Foreskin keratinocyte (primary cell): ENCODE measurements at places on chromosomes 11 and 22. TPM values are rescaled to one million over a fixed set of nuclear protein-coding genes. Genes with fewer than 3 reads are reported as not detected.

DNA sequence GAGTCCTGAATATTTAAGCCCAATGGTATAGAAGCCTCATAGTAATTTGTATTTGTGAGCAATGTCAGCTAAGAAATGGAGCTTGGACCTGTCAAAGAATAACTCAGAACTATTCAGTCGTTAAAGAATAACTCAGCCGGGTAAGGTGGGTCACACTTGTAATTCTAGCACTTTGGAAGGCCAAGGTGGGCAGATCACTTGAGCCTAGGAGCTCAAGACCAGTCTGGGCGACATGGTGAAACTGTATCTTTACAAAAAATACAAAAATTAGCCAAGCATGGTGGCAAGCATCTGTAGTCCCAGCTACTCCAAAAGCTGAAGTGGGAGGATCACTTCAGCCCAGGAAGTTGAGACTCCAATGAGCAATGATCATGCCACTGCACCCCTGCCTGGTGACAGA lies 1526.5 kb downstream of the LRRC4C start:
- no peak for DNase-seq

DNA sequence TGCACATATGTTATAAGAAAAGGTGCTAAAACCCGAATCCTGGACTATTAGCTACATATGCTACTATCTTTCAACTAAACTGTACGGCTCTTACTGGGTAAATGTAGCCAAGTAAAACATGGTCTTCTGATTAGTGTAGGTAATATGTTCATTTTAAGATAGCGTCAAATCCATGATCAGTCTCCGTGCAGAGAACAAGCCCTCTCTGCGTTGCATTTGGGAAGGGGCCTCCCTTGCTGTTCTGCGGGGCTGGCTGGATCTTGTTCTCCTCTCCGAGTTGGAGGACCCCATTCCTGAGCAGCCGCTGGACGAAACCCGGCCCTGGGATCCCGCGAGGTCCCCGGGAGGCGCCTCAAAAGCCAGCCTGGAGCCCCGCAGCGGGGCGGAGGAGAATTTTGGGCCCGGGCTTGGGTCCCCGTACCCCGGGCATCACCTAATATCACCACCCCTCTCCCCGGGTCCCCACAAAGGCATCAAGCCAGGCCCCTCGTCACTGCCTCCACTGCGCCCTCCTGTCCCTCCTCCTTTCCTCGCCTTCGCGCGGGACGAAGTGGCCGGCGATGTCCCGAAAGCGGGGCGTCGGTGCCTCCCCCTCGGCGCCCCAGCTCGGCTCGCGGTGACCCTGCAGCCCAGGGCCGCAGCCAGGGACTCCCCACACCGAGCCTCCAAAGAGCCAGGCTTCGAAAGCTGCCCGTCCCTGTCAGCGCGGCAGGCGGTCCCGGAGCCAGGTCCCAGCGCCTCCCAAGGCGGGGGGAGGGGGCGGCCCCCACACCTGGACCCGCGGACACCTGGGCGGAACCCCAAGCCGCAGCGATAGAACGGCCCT lies 54.5 kb upstream of the FBXO3 start:
- DNase-seq = no peak

GRCh38 chr22:22866381-22867111 lies 21.1 kb upstream of the IGLL5 start:
- DNase-seq = no peak

GRCh38 chr11:65880027-65880426 lies 390 bp downstream of the CTSW start:
- no peak for DNase-seq

DNA sequence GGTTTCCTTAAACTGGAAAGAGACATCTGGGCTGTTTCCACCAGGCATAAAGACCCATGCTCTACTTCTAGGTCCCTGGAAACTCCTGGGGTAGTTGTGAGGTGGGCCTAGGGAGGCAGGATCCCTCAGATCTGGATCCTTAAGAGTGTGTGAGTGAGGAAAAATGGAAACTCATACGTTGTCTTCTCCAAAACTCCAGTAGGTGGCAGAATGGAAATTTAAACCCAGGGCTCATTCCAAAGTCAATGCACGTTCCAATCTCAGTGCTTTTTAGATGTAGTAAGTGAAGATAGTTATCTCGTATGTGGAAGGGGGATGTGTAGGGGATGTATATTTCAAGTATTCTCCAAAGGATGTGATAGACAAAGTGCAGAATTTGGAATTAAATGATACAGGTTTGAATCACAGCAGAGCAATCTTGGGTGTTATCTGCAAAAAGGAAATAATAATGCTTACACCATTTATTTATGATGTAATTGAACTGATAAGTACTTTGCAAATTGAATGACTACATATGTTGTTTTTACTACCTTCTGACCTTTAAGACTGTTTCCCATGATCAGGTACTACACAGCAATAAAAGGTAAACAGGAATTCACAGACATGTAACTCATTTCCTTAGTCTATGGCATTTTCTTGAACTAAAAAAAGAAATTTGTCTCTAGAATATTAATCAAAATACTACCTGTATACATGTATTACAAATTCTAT lies 13.1 kb upstream of the MMP1 start:
- DNase-seq = peak; percentile 52

GRCh38 chr11:27701355-27702105 lies 1.3 kb upstream of the BDNF start:
- DNase-seq = no peak

GRCh38 chr22:24433828-24434470 lies 6.5 kb downstream of the ADORA2A start:
- no peak for DNase-seq

DNA sequence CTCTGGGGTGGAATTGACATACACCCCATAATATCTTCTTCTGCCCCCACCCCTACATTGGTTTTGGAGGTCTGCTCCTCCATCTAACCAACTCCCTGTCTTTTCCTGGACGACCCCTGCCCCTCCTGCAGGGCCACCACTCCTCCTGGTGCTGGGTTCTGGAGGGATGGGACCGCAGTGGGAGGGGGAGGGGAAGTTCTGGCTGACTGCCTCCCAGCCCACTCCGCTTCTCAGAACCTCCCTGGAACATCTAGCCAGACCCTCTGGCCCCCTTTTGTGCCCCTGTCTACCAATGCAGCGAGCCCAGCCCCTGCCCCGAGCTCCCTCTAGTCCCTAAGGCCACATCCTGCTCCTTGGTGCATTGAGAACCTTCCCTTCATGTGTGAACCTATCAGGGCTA lies 1.2 kb downstream of the MYRF start:
- no peak for DNase-seq

DNA sequence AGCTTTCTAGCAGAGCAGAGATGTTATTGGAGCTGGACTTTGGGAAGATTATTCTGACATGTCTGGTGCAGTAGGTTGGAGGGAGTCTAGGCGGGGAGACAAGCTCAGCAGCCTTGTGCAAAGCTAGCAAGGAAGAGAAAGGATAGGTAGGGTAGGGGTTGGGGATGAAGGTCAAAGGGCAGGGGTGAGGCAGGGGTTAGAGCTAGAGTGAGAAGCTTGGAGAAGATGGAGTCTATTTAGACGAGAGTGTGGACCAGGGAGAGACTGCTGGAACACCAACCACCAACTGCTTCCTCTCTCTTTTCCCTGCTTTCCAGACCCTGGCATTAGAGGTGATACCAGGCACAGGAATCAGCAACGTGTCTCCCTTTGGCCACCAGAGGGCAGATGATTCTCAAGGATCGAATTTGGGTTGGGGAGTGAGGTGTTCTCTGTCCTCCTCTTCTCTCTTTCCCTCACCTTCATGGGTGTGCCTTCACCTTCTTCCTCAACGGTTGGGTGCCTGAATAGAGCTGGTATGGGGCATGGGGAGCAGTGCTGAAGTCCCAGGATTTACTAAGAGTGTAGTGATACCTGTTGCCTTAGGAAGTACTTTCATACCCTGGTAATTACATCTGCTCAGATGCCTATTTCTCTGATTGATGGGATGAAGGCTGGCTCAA lies 1.8 kb upstream of the MARK2 start:
- DNase-seq = peak; percentile 34

- no peak for DNase-seq
Measured at GRCh38 chr11:35424157-35424940, 5.0 kb upstream of the SLC1A2 start.

GRCh38 chr11:5541427-5541826 lies 6.9 kb downstream of the OR52H1 start:
- no peak for DNase-seq

DNA sequence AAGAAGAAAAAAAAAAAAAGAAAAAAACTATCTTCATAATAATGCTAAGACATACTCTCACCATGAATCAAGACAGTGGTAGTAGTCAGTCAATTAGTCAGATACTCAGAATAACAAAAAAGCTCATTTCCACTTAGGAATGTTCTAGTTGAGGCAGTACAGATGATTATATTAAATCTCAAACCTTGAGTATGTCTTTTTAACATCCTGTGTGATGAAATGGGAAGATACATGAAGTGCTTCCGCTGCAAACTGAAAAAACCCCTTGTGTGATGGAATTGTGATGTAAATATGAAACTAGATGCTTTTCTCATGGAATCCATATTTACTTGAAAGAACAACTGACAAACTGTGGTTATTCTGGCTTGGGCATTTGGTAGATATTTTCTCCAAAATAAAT lies 13.7 kb downstream of the AMOTL1 start:
- DNase-seq = peak; percentile 91

DNA sequence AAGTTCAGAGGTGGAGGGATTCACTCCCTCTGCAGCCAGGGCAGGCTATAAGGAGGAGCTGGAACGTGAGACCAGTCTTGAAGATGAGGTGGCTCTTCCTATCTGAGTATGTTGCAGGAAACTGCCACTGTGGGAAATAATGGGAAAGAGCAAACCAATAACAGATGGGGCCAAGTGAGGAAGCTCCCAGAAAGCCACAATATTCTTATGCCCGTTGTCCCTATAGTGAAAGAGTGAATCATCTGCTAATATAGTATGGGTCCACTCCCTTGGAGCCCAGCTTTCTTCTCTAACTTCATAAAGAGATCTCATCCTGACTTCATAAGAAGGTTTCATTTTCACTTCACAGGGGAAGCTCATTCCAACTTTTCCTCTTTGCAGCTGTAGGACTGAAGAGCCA lies 206.4 kb downstream of the BLID start:
- no peak for DNase-seq

DNA sequence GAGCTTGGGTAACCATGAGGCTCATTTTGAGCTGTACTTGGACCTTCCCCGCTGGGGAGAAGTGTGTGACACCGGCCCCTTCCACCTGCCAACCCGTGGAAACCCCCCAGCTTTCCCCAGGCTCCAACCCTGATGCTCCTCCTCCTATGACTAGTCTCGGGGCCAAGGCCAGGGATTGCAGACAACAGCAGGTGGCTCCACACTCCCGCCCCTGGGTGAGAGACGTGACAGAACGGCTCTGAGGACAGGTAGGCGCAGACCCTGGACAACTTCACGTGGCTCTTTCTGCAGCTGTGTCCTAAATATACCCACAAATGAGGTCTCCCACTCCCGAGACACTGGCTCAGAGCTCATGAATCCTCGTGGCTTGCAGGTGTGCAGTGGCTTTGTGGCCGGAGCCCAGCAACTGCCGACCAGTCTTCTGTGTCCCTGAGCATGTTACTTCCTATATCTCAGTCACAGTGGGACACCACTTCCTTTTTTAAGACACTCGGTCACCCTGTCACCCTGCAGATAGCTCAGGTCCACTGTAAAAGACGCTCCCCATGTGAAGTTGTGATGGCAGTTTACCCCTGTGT lies 55.2 kb downstream of the NECTIN1 start:
- no peak for DNase-seq

- DNase-seq = peak; percentile 32
Measured at GRCh38 chr11:124801014-124801413, 808 bp upstream of the MSANTD2 start.

DNA sequence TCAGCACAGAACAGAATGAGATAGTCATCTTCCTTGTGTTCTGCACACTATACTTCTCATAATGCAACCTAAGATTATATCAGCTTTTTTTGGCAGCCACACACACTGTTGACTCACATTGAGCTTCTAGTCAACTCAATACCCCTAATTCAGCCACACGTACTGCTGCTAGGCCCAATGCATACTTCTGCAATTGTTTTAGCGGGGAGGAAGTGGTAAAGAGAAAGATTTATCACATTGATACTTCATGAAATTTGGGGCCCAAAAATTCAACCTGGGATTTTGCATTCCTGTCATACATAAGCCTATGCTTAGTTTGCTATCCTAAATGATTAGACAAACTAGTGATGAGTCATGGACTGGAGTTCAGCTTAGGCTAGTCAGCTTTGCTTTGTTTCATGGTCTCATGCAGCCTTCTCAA lies 8.6 kb upstream of the UPB1 start:
- DNase-seq = peak; percentile 86

DNA sequence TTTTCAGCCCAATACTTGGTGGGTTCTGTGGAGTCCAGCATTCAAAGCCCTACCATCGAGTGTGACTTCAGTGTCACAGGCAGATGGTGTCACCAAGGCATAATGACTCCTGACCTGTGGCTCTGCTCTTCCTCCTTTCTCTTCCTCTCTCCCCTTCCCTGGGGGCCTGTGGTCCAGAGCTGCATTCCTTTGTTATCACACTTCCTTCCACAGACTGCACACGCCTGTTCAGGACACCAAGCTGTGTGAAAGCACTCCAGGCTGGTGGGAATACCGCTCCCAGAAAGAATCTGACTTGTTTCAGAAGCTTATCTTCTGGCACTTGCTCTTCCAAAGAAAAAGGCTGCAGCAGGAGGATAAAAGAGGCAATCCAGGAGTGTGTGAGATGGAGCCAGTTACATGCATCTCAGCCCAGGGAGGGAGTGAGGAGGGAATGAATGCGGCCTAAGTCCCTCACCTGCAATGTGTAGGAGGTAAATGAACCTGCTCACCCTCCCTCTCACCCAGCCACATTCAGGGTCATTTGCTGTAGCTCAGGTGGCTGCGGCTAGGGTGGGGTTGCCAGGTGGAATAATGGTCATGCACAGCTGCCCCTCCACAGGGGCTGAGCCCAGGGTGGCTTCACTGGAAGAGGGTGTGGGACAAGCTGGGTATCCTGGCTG lies 79.3 kb downstream of the ADAMTS15 start:
- DNase-seq = no peak

The KLHL35 gene
- 0.25 and 0.95 TPM in 2 replicates for total RNA-seq

The DLG2 gene
- 0.21 and 0.75 TPM in 2 replicates for total RNA-seq

The PARVG gene
- total RNA-seq = not detected in 2 replicates

The DDX10 gene
- total RNA-seq = 28.6 and 31.0 TPM in 2 replicates

The OR2D2 gene
- total RNA-seq = 0.11 TPM in 1 of 2 replicates, not detected in the other

The KLHDC7B gene
- total RNA-seq = not detected in 2 replicates

The TSSK2 gene
- not detected in 2 replicates for total RNA-seq

The OR52I2 gene
- not detected in 2 replicates for total RNA-seq
